ENCODE measurements at places on chromosomes 6 and 20. TPM values are rescaled to one million over a fixed set of nuclear protein-coding genes. Genes with fewer than 3 reads are reported as not detected.

The SPTLC3 gene
- total RNA-seq = not detected

The CCM2L gene
- total RNA-seq = 1.4 TPM

The DEFB123 gene
- total RNA-seq = not detected

The IRAK1BP1 gene
- 5.4 TPM for total RNA-seq

The HUS1B gene
- 0.76 TPM for total RNA-seq

The ULBP2 gene
- 10.2 TPM for total RNA-seq

The MAP3K4 gene
- total RNA-seq = 46.5 TPM

The FUT9 gene
- not detected for total RNA-seq

The SNAI1 gene
- total RNA-seq = 13.4 TPM

The CASP8AP2 gene
- 18.6 TPM for total RNA-seq

The HSPA1L gene
- total RNA-seq = 0.12 TPM

The RIMS4 gene
- 0.05 TPM for total RNA-seq

The HLA-DQB1 gene
- total RNA-seq = 2.1 TPM

The SNX21 gene
- 11.9 TPM for total RNA-seq

The SOX18 gene
- total RNA-seq = 3.3 TPM

The ADTRP gene
- total RNA-seq = 0.86 TPM

The WTAP gene
- 88.6 TPM for total RNA-seq

The PRL gene
- total RNA-seq = not detected

The EPB41L1 gene
- total RNA-seq = 42.1 TPM

The DOK5 gene
- not detected for total RNA-seq

The ACSS2 gene
- 71.7 TPM for total RNA-seq

The SCUBE3 gene
- total RNA-seq = 0.05 TPM

The C20orf141 gene
- not detected for total RNA-seq

The GCNT2 gene
- 0.74 TPM for total RNA-seq

The CALHM5 gene
- 0.05 TPM for total RNA-seq

The LTB gene
- 0.64 TPM for total RNA-seq

The XKR7 gene
- not detected for total RNA-seq

The LGSN gene
- 0.30 TPM for total RNA-seq

The PLA2G7 gene
- 2.8 TPM for total RNA-seq

The EMILIN3 gene
- not detected for total RNA-seq

Measured in HCT116 (cell line).